Left ventricle myocardium inferior (tissue), 1 donor: ENCODE measurements at places on chromosomes 12 and 14.

- no peak for DNase-seq
Measured at GRCh38 chr12:88889326-88890110, 309.2 kb upstream of the KITLG start.

GRCh38 chr12:131436922-131437705 is 273.8 kb upstream of the SFSWAP start:
- no peak for DNase-seq

DNA sequence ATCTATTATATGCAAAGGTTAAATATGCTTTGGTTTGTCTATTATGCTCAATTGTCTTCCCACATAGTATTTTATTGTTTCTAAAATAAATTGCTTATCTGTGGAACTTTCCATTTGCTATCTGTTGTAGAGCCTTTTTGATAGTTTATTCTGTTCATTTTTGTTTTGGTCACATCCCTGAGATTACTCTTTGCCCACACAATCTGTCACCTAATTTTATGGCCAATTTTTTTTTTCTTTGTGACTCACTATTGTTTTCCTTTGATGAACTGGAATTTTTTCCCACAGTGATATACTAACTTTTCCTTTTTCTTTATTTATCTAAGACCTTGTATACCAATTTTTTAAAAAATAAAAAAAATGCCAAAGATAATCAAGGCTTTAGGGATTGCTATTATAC is 61.1 kb downstream of the RASSF9 start:
- no peak for DNase-seq

- DNase-seq: no peak
Measured at GRCh38 chr14:73842201-73842600, 9.4 kb upstream of the PTGR2 start.

DNA sequence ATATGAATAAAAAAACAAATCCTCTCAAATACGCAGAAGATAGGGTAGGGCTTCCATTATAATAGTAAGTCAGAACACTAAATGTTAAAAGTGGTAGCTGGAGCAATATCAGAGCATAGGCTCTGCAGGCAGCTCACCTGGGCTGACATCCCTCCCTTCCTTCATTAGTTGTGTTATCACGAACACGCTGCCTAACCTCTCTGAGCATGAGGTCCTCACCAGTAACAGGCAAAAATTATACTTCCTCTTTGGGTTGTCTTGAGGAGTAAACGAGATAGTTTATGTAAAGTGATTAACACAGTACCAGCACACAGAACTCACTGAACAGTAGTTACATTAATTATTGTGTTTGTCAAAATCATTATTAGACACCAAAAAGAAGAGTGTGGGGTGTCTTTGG is 154.3 kb downstream of the STXBP6 start:
- no peak for DNase-seq
